Stimulated activated CD8-positive, alpha-beta memory T cell treated with anti-CD3 and anti-CD28 coated beads, Interleukin-4, amount 100 ng/mL, for 24 hours (primary cell): ENCODE measurements at places on chromosomes 4 and X.

DNA sequence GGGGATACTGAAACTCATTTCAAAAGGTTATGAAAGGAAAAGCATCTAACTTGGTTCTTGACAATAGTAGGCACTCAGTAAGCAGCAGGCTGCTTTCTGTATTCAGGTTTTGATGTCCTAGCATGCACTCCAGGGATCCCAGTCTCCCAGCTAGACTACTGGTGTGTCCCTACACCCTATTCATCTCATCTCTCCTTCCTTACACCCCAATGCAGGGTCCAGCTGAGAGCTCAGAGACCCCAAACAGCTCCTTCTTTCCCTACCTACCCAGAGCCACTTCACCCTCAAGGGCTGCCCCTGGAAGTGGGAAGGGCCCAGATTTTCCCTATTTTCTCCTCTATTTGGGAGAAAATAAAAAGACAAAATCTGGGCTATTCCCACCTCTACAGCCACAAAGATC, 1.6 kb upstream of the EFNB1 start:
- no peak for DNase-seq

DNA sequence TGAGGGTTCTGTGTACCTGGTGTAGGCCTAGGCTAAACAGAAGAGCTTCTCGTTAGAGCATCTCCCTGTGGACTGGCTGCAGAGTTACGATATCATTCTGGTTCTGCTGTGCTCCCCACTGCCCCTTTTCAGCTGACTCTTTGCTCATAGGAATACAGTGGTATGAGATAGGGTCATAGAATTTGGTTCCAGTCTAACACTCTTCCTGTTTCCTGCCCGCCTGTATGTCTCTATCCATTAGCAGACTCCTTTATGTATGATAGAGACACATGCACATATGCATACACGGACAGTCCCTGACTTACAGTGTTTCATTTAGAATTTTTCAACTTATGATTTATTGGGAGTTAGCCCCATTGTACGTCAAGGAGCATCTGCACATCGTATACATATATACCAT, 15.3 kb downstream of the RNF4 start:
- no peak for DNase-seq

GRCh38 chr4:62028745-62029144, 828.6 kb downstream of the ADGRL3 start:
- no peak for DNase-seq

GRCh38 chr4:40275065-40275730, 59.9 kb upstream of the CHRNA9 start:
- no peak for DNase-seq

DNA sequence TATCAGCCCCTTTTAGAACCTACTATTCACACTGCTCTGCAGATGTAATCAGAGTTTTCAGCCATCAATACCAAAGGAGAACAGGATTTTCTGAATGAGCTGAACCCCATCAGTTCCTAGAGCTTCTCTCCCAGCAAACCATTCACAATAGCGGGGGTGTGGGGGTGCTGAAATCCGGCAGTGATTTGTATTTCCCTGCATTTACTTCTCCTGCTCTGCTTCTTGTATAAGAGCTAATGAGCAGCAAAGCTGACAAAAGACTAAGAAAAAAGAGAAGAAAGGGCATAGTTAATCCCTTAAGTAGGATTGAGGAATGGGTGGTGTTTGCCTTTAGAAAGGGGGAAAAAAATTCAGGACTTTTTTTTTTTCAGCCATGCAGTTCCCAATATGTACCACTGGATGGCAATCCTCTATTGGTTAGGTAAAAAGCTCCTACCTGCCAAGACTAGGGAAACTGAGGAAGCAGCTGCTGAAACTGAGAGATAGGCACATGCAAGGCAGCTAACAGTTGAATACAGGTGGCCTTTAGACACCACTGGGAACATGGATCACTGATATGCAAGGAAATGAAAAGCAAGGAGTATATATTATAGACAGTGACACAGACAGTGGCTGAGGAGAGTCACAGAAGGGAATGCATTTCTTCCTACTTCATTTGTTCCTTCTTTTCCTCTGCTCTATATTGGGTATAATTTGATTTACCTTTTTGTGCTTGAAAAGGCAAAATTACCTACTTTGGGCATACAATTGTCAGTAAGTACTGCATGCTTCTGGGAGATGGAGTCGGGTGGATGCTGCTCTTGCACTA, 217.9 kb downstream of the HS6ST2 start:
- DNase-seq: no peak
